Activated naive CD4-positive, alpha-beta T cell treated with anti-CD3 and anti-CD28 coated beads for 36 hours (primary cell): ENCODE measurements at places on chromosomes 12 and 14. TPM values are rescaled to one million over a fixed set of nuclear protein-coding genes. Genes with fewer than 3 reads are reported as not detected.

MIP gene
- total RNA-seq: not detected

IAPP gene
- total RNA-seq: not detected

ACOT6 gene
- total RNA-seq: not detected

- H3K27me3 ChIP-seq: peaks cover 3% of the 10 kb centered on the region
- peaks cover 22% of the 10 kb centered on the region for H3K4me1 ChIP-seq
- no peak overlapping the region for H3K4me3 ChIP-seq
- DNase-seq: peak; percentile 55
Observed at GRCh38 chr12:106914796-106915634, 40.7 kb upstream of the TMEM263 start.

GRCh38 chr12:98519257-98519907 is 4.0 kb downstream of the TMPO start:
- peaks cover 62% of the 10 kb centered on the region for H3K36me3 ChIP-seq
- H3K27me3 ChIP-seq: no peaks in the 10 kb centered on the region
- peaks cover 48% of the 10 kb centered on the region for H3K4me1 ChIP-seq
- peak overlapping the region; percentile 73 for H3K4me3 ChIP-seq
- H3K27ac ChIP-seq: peak overlapping the region; percentile 74

- DNase-seq: peak; percentile 54
- H3K27me3 ChIP-seq: peaks cover 14% of the 10 kb centered on the region
- no peaks in the 10 kb centered on the region for H3K4me1 ChIP-seq
- no peak overlapping the region for H3K4me3 ChIP-seq
Observed at GRCh38 chr12:129911428-129912049, 7.7 kb upstream of the TMEM132D start.

- H3K4me1 ChIP-seq: peaks cover 33% of the 10 kb centered on the region
- H3K36me3 ChIP-seq: no peaks in the 10 kb centered on the region
- DNase-seq: no peak
- no peak overlapping the region for H3K27ac ChIP-seq
Observed at GRCh38 chr14:56115334-56115870, 2.8 kb upstream of the PELI2 start.

GRCh38 chr14:66444271-66444927 is 41.8 kb upstream of the CCDC196 start:
- H3K4me3 ChIP-seq: no peak overlapping the region
- H3K4me1 ChIP-seq: no peaks in the 10 kb centered on the region
- H3K27me3 ChIP-seq: no peaks in the 10 kb centered on the region
- no peak for DNase-seq
- no peak overlapping the region for H3K27ac ChIP-seq
- H3K36me3 ChIP-seq: no peaks in the 10 kb centered on the region

DNA sequence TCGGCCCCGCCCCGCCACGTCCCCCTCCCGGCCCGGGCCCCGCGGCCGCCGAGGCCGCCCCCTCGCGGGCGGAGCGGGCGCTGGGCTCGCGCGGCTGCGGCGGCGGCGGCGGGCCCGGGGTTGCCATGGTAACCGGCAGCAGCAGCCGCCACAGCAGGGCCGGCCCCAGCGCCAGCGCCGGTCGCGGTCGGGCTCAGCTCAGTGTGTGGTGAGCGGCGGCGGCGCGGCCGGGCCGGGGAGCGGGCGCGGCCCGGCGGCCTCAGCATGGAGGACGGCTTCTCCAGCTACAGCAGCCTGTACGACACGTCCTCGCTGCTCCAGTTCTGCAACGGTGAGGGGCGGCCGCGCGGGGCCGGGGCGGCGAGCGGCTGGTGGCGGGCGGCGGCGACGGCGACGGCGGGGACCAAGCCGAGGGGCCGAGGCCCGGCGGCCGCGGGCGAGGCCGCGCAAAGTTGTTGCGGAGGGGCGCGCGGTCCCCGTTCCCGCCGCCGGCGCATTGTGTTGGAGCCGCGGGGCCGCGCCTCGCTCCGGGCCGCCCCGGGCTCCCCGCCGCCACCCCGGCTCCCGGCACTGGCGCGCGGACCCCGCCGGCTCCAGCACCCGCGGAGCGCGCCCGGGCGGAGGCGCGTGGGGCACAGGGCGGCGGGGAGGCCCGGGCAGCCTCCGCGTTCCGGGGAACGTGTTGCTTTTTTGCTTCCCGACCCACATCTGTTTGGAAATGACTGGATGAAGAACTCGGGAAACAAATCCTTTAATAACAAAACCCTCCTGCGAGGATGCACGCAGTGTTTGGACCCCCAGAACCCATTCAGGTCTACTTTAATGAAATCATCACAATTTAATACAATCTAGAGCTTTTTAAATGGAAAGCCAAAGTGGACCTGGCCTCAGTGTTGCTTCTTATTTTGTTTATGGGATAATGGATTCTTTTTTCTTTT is at the start of gene EML1:
EML1 (plus strand) TSS at position 201 of the 938 bp plus-strand sequence; CDS start at position 265, 64 bp downstream.
- peak within 1 kb of the TSS; percentile 15 for H3K27ac ChIP-seq
- peaks cover 14% of the 10 kb centered on the region for H3K27me3 ChIP-seq
- DNase-seq: peak; percentile 77
- H3K36me3 ChIP-seq: no peaks in the 10 kb centered on the region

DNA sequence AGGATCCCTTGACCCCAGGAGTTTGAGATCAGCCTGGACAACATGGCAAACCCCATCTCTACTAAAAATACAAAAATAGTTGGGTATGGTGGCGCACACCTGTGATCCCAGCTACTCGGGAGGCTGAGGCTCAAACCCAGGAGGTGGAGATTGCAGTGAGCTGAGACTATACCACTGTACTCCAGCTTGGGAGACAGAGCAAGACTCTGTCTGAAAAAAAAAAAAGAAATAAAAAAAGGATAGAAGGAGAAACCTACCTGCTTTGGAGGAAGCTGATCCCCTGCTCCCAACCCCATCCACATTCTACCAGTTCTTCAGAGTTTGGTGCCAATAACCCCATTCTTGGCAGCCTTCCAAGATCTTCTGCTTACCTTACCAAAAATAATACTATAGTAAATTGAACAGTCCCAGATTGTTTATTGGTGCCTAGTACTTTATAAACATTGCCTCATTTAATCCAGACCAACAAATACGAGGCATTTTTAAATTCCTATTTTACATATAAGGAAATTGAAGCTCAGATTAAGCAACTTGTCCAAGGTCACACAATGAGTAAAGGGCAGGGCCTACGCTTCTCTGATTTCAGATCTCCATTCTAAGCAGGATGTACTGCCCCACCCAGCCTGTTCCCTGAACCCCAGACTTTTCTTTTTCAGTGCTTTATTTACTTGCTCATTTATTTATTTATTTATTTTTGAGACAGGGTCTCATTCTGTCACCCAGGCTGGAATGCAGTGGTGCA is 33.2 kb upstream of the FAM222A start:
- no peak overlapping the region for H3K27ac ChIP-seq
- no peaks in the 10 kb centered on the region for H3K4me1 ChIP-seq
- DNase-seq: no peak
- H3K27me3 ChIP-seq: peaks cover 4% of the 10 kb centered on the region
- no peak overlapping the region for H3K4me3 ChIP-seq

GRCh38 chr12:66449531-66449930 is 147.2 kb downstream of the HELB start:
- no peak overlapping the region for H3K4me3 ChIP-seq
- no peak overlapping the region for H3K27ac ChIP-seq
- H3K36me3 ChIP-seq: peaks cover 2% of the 10 kb centered on the region
- no peak for DNase-seq

GRCh38 chr14:73789989-73790581 is 61.5 kb upstream of the PTGR2 start:
- H3K27me3 ChIP-seq: no peaks in the 10 kb centered on the region
- peak overlapping the region; percentile 62 for H3K27ac ChIP-seq
- H3K4me1 ChIP-seq: peaks cover 30% of the 10 kb centered on the region
- H3K36me3 ChIP-seq: no peaks in the 10 kb centered on the region
- H3K4me3 ChIP-seq: no peak overlapping the region
- no peak for DNase-seq

DNA sequence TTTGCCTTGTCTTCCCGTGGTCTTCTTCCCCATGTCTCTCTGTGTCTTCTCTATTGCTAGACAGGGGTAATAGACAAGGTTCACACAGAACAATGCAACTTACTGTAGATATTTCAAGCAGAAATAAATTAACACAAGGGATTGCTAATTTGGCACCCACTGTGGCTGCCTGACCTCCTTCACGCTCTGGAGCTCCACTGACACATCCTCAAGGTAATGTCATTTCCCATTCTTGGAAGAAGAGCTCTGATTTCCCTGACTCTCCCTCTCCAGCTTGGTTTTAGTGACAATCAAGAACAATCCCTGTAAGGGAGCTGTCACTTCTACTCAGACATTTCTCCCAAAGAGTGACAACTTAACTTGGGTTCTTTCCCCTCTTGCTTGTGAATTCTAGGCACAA is 105.4 kb upstream of the NAP1L1 start:
- no peaks in the 10 kb centered on the region for H3K4me1 ChIP-seq
- no peak overlapping the region for H3K4me3 ChIP-seq
- no peak for DNase-seq
- H3K27me3 ChIP-seq: peaks cover 38% of the 10 kb centered on the region
- H3K36me3 ChIP-seq: no peaks in the 10 kb centered on the region
- H3K27ac ChIP-seq: no peak overlapping the region

- H3K4me3 ChIP-seq: peak overlapping the region; percentile 84
- no peaks in the 10 kb centered on the region for H3K27me3 ChIP-seq
- no peak overlapping the region for H3K27ac ChIP-seq
- H3K36me3 ChIP-seq: no peaks in the 10 kb centered on the region
Observed at GRCh38 chr14:100547633-100548294, 39.5 kb downstream of the BEGAIN start.

DNA sequence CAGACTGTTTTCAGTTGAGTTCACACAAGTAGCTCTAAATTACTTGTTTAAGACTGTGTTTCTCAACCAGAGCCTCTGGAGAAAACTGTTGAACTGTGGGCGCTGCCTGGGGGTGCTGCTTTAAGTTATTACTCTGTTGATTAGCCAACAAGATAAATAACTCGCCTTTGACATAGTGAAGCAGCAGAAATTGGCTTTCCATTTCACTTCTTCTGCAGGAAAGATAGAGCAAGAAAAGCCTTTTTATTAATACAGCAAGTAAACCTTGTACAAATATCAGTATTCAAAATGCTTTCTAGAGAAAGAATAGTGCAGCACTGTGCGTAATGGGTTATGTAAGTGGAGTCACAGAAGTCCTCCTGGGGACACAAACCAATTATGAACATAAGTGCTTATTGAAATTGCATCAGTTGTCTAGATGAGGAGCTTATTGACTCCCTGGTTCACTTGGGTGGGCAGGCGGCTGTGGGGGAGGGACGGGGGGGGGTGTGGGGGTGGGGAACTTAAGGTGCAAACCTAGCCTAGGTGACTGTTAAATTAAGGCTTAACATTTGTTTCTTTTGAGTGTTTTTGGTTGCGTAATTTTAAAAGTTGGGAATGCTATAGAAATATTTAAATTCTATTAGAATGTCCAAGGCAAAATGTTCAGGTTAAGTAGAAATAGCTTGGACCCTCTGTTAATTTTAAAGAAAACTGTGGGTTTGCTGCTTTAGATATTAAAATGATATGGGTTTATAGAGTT is 6.3 kb downstream of the FRS2 start:
- no peaks in the 10 kb centered on the region for H3K27me3 ChIP-seq
- H3K4me1 ChIP-seq: peaks cover 64% of the 10 kb centered on the region
- no peak for DNase-seq
- H3K27ac ChIP-seq: no peak overlapping the region
- no peak overlapping the region for H3K4me3 ChIP-seq

GRCh38 chr14:74568911-74569310 is 43.1 kb downstream of the LTBP2 start:
- H3K27me3 ChIP-seq: peaks cover 7% of the 10 kb centered on the region
- H3K4me1 ChIP-seq: peaks cover 23% of the 10 kb centered on the region
- no peak for DNase-seq
- no peak overlapping the region for H3K4me3 ChIP-seq
- no peaks in the 10 kb centered on the region for H3K36me3 ChIP-seq

DNA sequence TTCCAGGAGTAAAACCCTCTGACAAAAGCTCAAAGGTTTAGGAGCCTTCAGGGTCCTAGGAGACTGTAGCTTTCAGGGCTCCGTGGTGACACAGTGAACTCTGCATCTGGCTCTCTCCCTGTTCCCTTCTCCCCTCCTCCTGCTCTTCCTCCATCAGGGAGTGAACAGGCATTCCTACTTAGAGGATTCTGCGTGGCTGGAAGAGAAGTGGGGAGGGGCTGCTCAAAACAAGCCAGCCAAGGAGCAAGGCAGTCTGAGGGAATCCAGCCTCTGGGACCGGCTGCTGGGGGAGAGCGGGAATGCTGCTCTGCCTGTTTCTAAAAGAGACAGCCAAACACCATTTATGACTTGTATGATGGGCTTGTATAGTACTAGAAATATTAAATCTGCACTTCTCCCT is 49.5 kb downstream of the RBMS2 start:
- H3K27ac ChIP-seq: no peak overlapping the region
- H3K4me3 ChIP-seq: no peak overlapping the region
- H3K4me1 ChIP-seq: peaks cover 29% of the 10 kb centered on the region
- H3K27me3 ChIP-seq: no peaks in the 10 kb centered on the region
- DNase-seq: no peak

DNA sequence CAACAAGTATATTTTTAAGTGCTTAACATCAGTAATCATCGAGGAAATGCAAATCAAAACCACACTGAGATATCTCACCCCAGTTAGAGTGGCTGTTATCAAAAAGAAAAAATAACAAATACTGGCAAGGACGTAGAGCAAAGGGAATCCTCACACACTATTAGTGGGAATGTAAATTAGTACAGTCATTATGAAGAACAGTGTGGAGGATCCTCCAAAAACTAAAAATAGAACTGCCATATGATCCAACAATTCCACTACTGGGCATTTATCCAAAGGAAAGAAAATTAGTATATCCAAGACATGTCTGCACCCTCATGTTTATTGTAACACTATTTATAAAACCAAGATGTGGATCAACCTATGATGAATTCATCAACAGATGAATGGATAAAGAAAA is 149.0 kb upstream of the PWP1 start:
- H3K4me1 ChIP-seq: peaks cover 23% of the 10 kb centered on the region
- DNase-seq: no peak
- no peak overlapping the region for H3K4me3 ChIP-seq
- no peak overlapping the region for H3K27ac ChIP-seq
- H3K27me3 ChIP-seq: no peaks in the 10 kb centered on the region

DNA sequence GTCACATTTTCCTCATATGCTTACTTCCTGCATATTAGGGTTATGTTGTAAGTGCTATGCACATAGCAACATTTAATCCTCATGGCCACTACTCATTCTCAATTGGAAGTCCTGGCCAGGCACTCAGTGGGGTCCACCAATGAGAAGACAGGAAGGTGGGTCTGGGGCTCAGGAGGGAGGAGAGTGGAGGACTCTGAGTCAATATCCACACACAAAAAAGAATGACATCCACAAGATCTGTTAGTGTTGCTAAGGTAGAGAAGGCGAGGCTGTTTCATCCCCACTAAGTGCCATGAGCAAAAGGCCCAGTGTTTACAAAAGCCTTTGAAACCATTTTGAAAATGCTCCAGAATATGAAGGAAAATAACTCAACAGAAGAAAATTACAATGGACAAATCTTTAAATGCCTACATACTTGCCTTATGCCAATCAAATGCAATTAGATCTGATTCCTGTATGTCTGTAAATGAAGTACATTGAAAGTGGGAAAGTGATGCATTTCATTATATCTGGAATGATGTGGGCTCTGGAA is 53.9 kb downstream of the EID3 start:
- DNase-seq: no peak
- no peaks in the 10 kb centered on the region for H3K27me3 ChIP-seq
- H3K4me1 ChIP-seq: no peaks in the 10 kb centered on the region
- H3K27ac ChIP-seq: no peak overlapping the region
- peaks cover 2% of the 10 kb centered on the region for H3K36me3 ChIP-seq
- H3K4me3 ChIP-seq: no peak overlapping the region

GRCh38 chr12:54001283-54002187 is 1.6 kb downstream of the HOXC9 start:
- H3K4me1 ChIP-seq: peaks cover 26% of the 10 kb centered on the region
- H3K36me3 ChIP-seq: no peaks in the 10 kb centered on the region
- no peak overlapping the region for H3K27ac ChIP-seq
- no peak overlapping the region for H3K4me3 ChIP-seq
- no peak for DNase-seq
